Activated naive CD8-positive, alpha-beta T cell treated with anti-CD3 and anti-CD28 coated beads, Interleukin-2, amount 50 U/mL, for 16 hours (primary cell): ENCODE measurements at places on chromosomes 12 and 14.

- no peak for DNase-seq
Observed at GRCh38 chr12:131034631-131035244, 81.0 kb downstream of the ADGRD1 start.

GRCh38 chr12:62597253-62597652, 130.6 kb downstream of the MON2 start:
- DNase-seq, result no peak

- no peak for DNase-seq
Observed at GRCh38 chr14:64725261-64725815, 21.1 kb downstream of the PLEKHG3 start.

GRCh38 chr14:81464253-81465002, 64.3 kb upstream of the STON2 start:
- DNase-seq, result peak; percentile 23

GRCh38 chr12:76639646-76640045, 80.1 kb upstream of the OSBPL8 start:
- DNase-seq, result no peak

GRCh38 chr12:82366197-82366596, 7.9 kb downstream of the METTL25 start:
- no peak for DNase-seq

GRCh38 chr12:93578221-93578620, 5.7 kb downstream of the SOCS2 start:
- DNase-seq, result no peak

DNA sequence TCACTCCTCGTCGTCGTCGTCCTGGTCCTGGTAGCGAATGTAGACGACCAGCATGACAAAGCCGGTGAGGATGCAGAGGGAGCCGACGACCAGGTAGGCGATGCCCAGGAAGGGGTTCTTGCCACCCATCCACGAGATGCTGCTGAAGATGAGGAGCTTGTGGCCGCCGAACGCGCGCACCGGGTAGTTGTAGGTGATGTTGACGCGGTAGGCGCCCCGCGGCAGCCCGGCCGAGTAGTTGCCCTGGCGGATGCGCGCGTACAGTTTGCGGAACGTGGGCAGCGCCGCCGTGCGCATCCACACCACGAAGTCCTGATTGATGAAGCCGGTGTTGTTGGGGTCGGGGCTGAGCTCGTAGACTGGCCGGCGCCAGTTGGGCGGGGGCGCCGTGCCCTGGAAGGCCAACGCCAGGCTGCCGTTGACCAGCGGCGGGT, 1.0 kb downstream of the TMEM30B start:
- no peak for DNase-seq

- no peak for DNase-seq
Observed at GRCh38 chr12:116336542-116337065, 59.1 kb upstream of the MED13L start.

GRCh38 chr12:118528625-118529024, 152.3 kb downstream of the SUDS3 start:
- no peak for DNase-seq

DNA sequence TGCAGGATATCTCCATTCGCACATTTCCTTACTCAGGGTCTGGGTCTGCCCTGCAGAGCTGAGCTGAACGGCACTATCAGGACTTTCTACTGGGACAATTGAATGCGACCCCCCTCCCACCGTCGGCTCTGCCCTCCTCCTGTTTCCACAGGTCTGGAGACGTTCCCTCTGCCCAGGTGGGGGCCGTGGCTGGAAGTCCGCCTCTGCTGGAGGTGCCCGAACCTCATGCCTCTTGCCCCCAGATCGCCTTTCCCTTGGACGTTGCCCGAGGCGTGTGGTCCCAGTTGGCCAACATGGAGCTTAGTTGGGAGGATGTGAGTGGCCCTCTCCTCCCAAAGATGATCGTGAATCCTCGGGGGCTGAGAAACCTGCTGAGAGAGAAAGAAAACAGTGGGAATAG, 21.2 kb upstream of the KLC1 start:
- DNase-seq, result no peak

GRCh38 chr14:39880106-39880695, 448.0 kb upstream of the FBXO33 start:
- DNase-seq, result no peak
